ENCODE measurements at places on chromosomes 12 and 14.

DNA sequence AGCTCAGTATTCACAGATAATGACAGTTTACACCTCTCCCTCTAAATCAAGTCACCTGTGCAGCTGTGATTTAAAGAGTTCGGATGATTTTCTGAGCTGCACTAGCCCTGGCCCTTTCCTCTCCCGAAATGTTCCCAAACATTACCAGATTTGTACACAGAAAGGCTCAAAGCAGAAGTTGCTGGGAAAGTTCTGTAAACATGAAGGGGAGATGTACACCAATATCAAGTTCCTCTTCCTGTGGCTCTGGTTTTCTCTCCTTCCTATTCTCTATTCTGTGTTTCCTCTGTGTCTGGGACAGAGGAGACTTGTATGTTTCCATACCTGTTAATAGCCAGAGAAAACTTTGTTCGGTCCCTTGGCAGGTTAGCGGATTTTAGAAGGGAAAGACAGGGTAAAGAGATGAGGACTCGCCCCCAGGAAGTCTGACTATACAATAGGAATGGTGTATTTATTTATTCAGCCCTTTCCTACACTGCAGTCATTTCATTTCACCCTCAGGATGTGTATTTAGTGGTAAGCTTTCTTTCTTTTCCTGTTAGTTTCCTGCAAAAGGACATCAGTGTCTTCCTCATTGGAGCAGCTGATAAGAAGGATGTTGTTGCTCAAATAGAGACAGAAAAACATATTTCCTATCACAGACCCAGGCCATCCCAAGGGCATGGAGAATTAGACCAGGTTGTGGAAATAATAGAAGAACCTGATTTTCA, 7.6 kb upstream of the NUMB start:
- DNase-seq, result no peak

GRCh38 chr12:108665608-108666202, 32.0 kb upstream of the SELPLG start:
- DNase-seq, result no peak

DNA sequence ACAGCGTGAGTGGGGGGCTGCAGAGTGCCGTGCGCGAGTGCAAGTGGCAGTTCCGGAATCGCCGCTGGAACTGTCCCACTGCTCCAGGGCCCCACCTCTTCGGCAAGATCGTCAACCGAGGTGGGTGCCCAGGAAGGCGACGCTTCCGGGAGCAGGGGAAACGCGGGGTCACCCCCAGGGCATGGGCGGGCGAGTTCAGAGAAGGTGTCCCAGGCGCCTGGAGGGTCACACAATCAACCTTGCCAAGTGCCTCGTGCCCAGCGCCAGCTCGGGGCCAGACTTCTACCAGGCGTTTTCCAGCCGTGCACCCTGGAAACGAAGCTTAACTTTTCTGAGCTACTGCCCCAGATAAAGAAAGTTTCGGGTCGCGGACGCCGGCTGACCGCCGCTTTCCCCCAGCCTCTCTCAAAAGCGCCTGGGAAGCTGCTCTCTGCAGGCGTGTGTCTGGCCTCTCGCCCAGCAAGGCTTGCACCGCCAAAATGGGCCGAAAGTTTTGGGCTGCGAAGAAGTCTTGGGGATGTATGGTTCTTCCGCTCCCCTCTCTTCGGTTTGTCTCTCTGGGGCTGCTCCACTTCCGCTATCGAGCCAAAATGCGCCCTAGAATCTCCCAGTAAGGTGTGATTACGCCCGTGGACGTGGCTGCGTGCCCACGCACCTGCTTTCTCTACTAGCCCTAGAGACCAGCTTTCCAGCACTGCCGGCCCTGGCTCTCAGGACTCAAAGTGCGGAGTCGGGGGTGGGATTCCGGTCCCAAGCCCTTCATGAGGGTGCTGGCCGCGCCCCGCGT, 1.7 kb downstream of the WNT1 start:
- no peak for DNase-seq

- DNase-seq, result no peak
Observed at GRCh38 chr12:129269756-129270495, 416.6 kb downstream of the GLT1D1 start.

- no peak for DNase-seq
Observed at GRCh38 chr12:111444925-111445725, 39.4 kb downstream of the SH2B3 start.

- peak; percentile 80 for DNase-seq
Observed at GRCh38 chr12:123242116-123242904, 9.1 kb downstream of the MTRFR start.

GRCh38 chr12:109277899-109278762, 31.0 kb downstream of the FOXN4 start:
- no peak for DNase-seq

DNA sequence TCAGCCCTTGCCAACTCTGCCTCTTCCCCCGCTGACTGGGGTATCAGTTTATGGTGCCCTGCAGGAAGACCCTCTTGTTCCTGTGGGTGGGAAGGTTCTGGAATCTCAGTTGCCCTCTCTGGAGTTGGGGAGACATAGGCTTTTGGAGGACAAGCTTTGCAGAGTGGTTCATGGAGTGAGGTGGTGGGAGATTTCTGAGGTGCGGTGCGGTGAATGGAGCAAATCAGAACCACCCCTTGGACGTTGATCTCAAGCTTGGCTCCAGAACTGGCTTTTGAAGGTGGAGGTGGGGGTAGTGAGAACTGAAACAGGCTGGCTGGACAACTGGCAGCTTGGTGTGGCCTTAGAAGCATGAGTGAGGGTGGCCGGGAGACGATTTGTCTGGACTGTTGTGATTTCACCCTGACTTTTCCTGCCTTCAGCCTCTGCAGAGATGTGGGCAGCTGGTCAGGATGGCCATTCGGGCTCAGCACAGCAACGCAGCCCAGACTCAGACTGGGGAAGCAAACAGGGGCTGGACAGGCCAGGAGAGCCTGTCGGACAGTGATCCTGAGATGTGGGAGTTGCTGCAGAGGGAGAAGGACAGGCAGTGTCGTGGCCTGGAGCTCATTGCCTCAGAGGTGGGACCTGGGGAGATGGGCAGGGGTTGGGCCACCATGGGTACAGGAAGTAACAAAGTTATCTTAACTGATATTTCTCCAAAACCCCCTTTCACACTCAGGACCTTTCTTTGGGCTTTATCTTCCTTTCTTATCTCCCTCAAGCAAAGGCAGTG, 1.1 kb downstream of the SHMT2 start:
- no peak for DNase-seq

DNA sequence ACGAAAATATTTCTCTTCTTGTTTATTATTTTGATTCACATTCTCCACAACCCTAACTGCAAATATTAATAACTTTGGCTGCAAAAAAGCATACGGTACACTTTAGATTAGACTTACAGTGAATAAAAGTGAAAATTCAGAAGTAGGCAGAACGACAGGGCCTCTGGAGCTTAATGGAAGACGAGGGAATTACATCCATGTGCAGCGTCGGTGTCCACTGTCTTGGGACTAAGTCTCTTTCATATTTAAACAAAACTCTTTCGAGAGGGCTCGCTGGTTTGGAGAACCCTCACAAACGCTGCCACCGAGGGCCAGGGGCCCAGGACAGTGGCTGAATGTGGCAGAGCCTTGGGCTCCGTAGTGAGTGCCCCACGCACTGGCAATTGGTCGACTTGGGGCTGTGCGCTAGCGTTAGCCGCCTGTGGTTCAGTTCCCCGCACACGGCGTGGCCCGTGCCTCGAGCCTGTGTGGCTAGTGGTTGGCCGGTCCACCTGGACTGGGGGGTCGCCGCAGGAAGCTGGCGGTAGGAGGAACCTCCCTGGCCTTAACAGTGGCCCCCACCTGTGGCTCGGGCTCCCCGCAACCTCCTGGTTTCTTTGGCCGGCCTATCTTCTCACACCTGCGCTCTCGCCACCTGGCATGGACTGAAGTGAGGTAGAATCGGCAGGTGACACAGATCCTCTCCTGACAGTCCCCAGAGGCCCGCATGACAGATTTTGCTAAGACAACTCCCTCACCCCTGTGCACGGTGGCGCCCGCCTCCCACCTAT, 739 bp upstream of the PAX9 start:
- no peak for DNase-seq

Measured in cerebellum (tissue), 4 donors.